ENCODE measurements at places on chromosomes 4 and X. TPM values are rescaled to one million over a fixed set of nuclear protein-coding genes. Genes with fewer than 3 reads are reported as not detected.

BEX1 gene
- polyA plus RNA-seq, result 79.9 TPM

DNA sequence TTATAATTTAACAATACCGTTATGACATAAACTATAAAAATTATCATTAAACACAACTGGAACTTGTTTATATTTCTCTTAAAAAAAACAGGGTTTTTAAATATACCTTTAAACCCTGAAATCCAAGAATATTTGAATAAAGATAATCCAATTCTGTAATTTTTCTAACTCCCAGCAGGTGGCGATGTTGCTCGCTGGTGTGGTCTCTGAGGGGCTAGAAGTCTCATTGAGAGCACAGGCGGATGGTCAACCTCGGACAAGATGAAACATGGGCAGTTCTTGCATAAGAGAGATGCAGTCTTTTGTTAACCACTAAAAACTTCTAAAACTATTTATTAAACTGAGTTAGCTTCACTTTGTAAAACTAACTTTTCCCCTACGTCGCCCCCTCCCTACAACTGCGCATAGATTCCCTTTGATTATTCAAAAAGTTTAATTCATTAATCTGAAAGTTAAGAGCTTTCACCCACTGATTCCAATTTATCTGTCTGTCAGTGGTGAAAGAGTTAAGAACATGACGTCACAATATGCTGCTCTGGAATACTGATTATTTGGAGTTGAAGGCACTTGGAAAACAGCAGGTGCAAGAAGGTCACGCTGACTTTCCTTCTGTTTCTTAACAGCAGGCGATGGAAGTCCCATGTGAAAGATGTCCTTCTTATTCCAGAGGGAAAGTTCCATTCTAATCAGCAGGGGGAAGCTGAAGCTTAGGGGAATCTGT, 29.5 kb downstream of the DMP1 start:
- H3K4me1 ChIP-seq, result no peaks in the 10 kb centered on the region
- H3K27ac ChIP-seq, result no peak overlapping the region
- no peaks in the 10 kb centered on the region for H3K36me3 ChIP-seq
- H3K27me3 ChIP-seq, result no peaks in the 10 kb centered on the region
- peak; percentile 68 for DNase-seq

- no peaks in the 10 kb centered on the region for H3K27me3 ChIP-seq
- H3K27ac ChIP-seq, result peak overlapping the region; percentile 18
- DNase-seq, result peak; percentile 64
Measured at GRCh38 chr4:85565761-85566480, 91.0 kb downstream of the ARHGAP24 start.

DNA sequence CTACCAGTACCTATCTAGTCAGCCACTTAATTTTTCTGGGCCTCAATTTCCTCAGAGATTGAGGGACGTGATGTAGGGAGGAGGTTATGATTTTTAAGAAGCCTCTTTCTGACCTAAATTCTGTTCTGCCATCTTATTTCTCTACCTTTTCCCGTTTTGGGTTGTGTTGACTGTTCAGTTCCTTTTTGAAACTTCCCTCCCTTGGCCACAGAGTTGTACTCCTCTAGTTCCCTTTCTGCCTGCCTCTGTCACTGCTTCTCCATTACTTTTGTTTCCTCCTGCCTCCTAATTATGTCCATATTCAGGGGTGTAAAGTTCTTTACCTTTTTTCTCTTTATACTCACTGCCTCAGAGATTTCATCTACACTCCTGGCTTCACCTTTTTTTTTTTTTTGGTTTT, 25.4 kb downstream of the CLCN5 start:
- no peak for DNase-seq
- H3K4me1 ChIP-seq, result no peaks in the 10 kb centered on the region
- no peak overlapping the region for H3K27ac ChIP-seq
- H3K36me3 ChIP-seq, result no peaks in the 10 kb centered on the region
- no peak overlapping the region for H3K4me3 ChIP-seq

All from GM23248 (cell line).